ENCODE measurements at places on chromosomes 2 and 18.
A peak's percentile ranks its signal among the peaks of the same experiment; 100 is the strongest.

DNA sequence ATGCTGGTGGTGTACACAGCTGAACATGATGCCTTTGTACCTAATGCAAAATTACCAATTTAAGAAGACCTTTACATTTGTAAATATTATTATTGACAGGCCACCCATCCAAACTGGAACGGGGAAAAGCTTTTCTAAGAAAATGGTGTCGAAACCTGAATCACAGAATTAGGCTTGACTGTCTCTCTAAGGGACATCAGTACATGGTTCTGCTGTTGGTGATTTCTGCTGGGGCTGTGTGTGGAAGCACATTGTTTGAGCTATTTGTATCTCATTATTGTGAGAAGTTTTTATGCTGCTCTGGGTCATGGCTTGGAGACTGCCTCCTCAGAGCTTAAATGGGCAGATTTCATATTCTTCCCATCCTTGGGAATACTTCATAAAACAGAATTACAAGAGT, 420.9 kb upstream of the POU3F3 start:
- DNase-seq = no peak

DNA sequence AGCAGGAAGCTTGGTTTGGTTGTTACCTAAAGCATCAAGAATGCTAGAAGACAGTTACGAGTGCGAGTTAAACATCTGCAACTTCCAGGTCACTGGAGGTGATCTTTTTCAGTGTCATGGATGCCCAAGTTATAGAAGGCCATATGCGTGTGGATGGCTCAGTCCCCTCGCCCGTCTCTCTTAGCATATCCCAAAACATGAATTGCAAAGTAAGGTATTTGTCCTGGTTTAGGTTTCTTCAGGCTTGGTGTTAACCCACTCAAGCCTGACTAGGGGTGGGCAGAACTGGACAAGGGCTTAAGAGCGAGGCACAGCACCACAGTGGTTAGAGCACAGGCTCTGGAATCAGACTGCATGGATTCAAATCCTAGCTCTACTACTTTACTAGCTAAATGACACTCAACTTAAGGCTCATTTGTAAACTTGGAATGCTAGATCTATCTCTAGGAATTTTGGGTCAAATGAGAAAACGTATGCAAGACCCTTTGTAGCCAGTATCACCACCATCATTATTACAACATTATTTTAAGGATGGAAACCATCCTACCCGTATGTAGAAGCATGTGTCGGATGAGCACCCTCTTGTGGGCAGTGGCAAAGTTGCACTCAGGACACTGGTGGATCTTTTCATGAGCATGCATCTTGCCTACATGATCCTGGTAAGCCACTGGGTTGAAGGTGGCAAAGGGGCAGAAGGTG, 11.2 kb downstream of the ZNF142 start:
- peak; percentile 60 for DNase-seq

DNA sequence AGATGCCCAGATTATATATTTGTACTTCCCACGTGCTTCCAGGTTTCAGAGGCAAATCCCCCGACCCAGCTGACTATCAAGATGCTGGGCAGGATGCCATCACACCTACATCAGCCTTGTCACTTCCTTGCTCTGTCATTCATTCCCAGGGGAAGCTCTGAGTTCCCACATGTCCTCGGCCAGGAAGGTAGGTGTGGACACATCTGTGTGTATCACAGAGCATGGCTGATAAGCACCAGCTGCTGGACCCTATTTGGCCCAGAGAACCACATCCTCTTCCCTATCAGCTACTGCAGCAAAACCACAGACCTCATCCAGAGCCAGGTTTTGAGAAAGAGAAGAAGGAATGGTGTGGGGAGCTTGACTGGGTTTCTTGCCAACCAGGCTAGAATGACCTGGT, 31.9 kb upstream of the ITGA6 start:
- DNase-seq = no peak

GRCh38 chr2:202508686-202509085, 126.1 kb upstream of the FAM117B start:
- no peak for DNase-seq

GRCh38 chr2:239621611-239622010, 220.8 kb upstream of the HDAC4 start:
- DNase-seq = no peak

DNA sequence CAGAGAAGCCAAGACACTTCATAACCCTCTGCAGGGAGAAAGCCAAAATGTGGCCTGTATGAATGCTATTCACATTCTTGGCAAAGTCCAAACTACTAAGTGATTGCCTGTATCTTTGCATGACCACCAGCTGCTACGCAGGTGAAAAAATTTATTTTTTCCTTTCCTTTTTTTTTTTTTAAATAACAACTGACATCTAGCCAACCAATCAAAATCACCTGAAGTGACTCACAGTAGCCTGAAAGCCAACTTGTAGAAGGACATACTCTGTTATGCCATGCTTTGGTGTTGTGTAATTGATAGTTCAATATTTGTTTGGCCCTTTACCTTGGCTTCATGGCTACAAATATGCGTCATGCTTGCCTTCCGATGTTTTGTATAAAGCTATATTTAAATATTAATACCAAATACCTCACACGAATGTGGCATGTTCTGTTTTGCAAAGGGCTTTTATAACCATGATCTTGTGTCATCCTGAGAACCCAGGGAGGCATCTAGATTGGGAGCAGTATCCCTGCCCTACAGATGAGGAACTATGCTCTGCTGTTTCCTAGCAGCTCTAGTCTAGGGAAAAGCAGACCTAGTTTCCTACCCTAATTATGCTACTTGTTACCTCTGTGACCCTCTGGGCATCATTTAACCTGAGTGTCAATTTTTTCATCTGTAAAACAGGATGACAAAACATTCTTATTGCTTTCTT, 102.1 kb downstream of the MYOM1 start:
- DNase-seq = no peak

- no peak for DNase-seq
Observed at GRCh38 chr2:20103530-20103929, 52.1 kb upstream of the LAPTM4A start.

Data from Right ventricle myocardium superior (tissue), 1 donor.